Amygdala (tissue), 56 donors: ENCODE measurements at places on chromosomes 1 and 21.

- no peak for DNase-seq
Observed at GRCh38 chr1:54967372-54967771, 13.1 kb upstream of the TMEM61 start.

- no peak for DNase-seq
Observed at GRCh38 chr1:77686796-77687518, 4.5 kb upstream of the ZZZ3 start.

- DNase-seq, result no peak
Observed at GRCh38 chr1:81702079-81702715, 98.5 kb upstream of the ADGRL2 start.

DNA sequence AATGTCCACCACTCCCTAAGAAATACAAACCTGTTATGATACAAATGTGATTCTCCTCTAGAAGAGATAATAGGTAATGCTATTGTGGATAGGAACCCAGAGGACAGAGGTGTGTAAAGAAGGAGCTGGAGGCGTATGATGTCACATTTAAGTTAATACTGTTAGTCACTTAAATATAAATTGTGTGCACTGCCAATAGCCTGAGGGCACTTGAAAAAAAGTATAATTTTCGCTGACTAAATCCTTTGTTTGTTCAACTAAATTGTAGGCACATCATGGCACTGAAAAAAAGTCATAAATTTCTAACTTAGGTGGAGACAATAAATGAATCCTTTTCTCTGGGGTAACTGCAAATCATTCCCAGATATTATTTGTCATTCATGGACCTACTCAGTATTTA lies 4.4 kb downstream of the RCSD1 start:
- no peak for DNase-seq

DNA sequence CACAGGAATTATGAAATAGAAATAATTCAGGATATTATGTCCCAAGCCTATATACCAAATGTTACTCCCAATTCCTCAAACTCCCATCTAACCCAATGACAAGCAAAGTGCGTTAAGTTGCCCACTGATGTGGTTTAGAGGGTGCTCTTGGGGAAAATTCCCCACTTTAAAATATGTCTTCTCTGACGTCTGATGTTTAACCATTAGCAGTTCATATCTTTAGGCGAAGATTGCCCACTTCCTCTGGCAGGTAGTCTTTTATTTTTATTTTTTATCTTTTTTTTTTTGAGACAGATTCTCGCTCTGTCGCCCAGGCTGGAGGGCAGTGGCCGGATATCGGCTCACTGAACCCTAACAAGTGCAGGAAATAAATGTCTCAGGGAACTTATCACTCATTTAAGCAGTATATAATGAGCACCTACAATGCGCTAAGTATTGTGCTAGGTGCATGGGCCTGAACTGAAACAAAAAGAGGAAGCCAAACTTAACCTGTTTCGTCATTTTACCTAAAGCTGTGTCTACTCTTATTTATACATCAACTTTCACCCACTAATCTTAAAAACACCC lies 1.3 kb upstream of the LYST start:
- no peak for DNase-seq

GRCh38 chr1:91091812-91092211 lies 70.0 kb upstream of the ZNF644 start:
- DNase-seq, result no peak

DNA sequence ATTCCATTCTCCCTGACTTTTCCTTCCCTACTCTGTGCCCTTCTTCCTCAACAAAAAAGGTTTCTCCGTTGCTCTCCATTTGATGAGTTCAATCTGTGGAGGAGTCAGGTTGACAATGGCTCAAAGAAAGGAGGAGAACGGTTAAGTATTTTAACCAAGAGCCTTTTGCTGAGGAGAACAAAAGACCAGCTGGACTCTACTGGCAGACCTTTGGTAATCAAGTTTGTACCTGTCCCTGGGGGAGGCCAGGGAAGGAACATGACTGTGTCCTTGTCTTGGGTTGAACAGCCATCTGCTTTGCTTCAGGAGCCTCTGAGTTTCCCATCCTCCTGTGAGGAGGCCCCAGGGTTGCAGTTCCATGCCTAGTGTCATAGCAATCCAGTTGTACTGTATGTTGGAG lies 29.9 kb downstream of the TTF2 start:
- DNase-seq, result no peak

GRCh38 chr1:10691740-10692125 lies 104.7 kb downstream of the CASZ1 start:
- DNase-seq, result no peak

DNA sequence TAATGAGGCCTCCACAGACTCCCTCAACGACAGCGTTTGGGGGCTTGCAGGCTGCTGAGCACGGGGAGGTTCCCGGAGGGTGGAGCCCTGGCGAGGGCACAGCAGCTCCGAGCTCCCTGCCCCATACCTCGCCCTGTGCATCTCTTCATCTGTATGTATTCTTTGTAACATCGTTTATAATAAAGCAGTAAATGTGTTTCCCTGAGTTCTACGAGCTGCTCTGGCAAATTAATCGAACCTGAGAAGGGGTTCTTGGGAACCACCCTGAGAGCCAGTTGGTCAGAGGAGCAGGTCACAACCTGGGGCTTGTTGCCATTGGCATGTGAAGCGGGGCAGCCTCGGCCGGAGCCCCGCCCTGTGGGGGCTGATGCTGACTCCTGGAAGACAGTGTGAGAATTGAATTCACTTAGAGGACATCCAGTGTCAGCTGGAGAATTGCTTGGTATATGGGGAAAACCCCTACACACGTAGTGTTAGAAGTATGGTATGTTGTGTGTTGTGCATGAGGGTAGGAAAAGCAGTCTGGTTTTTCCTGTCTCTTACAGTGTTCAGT lies 11.5 kb downstream of the SLC37A1 start:
- no peak for DNase-seq

GRCh38 chr1:14094611-14095400 lies 394.8 kb downstream of the PRDM2 start:
- DNase-seq, result no peak

GRCh38 chr1:10637834-10638558 lies 158.4 kb downstream of the CASZ1 start:
- no peak for DNase-seq

DNA sequence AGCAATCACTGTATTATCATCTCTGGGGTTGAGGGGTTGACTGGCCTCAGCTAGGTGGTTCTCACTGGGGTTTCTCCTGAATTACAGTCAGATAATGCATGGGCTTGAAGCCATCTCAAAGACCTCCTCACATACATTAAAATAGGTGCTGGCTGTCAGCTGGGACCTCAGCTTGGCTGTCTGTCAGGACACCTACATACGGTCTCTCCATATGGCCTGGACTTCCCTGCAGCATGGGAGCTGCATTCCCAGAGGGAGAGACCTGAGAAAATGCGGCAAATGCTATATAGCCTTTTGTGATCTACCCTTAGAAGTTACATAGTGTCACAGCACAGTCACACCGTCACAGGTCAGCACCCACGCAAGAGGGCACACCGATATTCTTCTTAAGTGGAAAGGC lies 93.6 kb downstream of the TSEN15 start:
- DNase-seq, result no peak

DNA sequence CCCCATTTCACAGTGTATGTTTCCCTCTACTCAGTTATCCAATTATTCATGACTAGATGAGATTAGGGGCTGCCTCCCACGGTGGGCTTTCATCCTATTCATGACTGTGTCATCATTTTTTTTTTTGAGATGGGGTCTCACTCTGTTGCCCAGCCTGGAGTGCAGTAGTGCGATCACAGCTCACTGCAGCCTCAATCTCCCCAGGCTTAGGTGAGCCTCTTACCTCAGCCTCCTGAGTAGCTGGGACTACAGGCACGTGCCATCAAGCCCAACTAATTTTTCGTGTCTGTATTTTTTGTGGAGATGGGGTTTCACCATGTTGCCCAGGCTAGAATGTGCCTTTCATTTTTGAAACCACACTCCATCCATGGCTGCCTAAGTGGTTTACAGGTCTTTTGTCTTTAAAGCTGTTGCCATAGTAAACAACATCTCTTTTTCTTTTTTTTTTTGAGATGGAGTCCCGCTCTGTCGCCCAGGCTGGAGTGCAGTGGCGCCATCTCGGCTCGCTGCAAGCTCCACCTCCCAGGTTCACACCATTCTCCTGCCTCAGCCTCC lies 60.0 kb downstream of the PIK3CD start:
- DNase-seq, result no peak

DNA sequence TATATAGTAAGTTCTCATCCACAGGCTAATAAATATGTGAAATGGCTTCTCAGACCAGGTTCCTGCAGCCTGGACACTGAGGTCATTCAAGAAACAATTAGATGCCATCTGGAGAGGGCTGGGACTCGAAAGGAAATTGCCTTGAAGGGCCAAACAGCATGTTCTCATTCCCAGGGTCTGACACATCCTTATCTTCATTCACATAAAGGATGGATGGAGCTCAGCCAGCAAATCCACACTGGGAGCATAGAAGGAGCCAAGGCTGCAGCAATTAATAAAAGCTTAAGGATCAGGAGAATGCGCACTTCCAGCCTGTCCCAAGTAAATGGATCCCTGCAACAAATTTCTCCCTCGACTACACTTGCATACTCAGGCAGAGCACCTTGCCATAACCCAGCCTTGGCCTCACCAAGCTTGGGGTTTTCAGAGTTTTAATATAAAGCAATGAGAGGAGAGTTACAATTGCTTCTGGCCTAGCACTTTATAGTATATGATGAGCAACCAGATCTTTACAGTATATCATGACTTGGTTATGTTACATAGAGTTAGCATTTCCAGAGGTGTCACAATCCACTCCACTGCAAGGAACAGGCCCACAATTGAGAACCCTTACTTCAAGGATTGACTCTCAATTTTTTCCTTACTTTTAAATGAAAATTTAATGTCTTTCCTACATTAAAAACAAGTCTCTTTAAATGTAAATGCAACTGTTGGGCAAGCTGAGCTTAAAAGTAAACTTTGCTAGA lies 55.9 kb downstream of the BCAR3 start:
- no peak for DNase-seq

DNA sequence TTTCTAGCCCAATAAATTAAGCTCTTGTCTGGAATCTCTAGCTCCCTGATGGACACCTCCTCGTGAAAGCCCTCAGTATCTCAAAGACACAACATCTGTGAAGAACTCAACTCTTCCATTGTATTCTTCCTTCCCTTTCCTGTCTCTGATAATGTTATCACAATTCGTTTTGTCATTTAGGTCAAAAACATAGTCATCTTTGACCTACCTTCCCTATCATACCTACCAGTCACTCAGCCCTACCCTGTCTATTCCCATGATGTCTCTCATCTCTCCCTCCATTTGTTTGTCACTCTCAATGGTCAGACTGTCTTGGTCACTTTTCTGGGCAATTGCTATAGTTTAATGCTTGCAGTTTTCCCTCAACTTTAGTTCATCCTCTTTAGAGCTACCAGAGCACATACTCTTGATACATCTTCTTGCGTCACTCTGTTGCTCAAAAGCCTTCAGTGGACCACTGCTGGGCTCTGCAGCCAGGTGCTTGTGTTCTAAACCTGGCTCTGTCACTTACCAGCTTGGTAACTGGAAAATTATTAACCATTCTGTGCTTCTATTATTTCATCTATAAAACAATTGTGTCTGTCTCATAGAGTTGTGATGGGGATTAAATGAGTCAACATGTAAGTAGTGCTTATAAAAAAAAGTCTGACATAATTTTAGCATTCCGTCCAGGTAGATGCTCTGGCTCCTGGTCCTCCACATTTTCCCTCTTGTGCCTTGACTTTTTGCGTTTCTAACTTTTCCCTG lies 39.6 kb downstream of the DDR2 start:
- no peak for DNase-seq

DNA sequence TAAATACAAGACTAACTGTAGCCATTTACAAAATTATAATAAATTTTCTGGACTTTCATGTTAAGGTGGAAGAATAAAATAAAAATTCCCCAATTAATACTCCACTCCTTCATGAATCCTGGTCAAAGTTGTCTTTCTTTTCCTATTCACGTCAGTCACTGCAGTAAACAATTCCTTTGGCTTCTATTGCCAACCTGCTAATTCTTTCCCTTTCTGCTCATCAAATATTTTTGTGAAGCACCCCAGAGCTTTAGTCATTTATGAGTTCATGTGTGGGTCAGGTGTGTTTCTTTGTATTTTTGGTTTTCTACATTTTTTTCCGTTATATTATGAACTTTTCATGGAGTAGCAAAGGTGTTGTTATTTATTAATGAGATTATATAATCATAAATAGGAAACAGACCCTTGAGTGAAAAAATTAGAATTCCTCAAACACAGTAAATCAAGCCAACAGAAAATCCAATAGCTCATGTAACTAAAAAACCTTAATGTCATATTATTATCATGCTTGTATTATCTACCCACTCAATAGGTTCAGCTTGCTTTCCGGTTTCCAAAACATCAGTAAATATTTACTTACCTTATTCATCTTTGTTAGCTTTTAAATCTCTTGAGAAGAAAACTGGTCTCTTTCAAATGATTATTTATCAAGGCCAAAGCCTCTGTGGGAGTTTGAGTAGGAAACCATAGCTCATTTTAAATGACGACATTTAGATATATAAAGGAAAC lies 29.6 kb upstream of the PLA2G4A start:
- no peak for DNase-seq

- no peak for DNase-seq
Observed at GRCh38 chr1:65412256-65412983, 8.0 kb upstream of the LEPR start.

GRCh38 chr1:239392271-239392670 lies 5.9 kb downstream of the CHRM3 start:
- DNase-seq, result no peak

- no peak for DNase-seq
Observed at GRCh38 chr1:150352866-150353265, 11.1 kb upstream of the RPRD2 start.

GRCh38 chr1:117709249-117709691 lies 103.4 kb downstream of the TENT5C start:
- DNase-seq, result no peak

GRCh38 chr1:59105548-59106507 lies 191.1 kb upstream of the FGGY start:
- no peak for DNase-seq

DNA sequence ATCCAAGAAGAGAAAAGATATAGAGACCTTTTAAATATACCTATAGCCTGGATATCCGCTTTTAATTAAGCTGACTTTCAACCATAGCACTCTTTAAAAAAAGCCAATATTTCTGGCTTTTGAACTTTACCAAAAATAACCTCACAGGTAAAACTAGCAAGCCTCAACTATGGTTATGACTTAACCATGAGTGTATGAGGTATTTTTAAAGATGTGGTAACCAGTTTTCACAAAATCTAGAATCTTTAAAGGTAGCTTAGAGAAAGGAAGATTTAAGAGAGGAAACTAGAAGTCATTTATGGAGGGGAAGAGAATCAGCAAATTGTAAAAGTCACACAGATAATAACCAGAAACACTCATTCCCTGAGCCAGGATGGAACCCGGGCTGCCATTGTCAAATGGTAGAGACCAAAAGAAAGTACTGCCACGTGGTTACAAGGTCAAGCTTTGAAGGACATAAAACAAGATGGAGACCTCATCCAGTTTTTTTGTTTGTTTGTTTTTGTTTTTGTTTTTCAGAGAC lies 288.4 kb upstream of the RGS18 start:
- no peak for DNase-seq

- no peak for DNase-seq
Observed at GRCh38 chr1:64245495-64245894, 42.1 kb downstream of the UBE2U start.

- no peak for DNase-seq
Observed at GRCh38 chr1:7471836-7472235, 299.3 kb upstream of the VAMP3 start.

- no peak for DNase-seq
Observed at GRCh38 chr1:149977345-149977744, 33.2 kb downstream of the OTUD7B start.
